ENCODE measurements at places on chromosomes 4 and X.
A peak's percentile ranks its signal among the peaks of the same experiment; 100 is the strongest.

DNA sequence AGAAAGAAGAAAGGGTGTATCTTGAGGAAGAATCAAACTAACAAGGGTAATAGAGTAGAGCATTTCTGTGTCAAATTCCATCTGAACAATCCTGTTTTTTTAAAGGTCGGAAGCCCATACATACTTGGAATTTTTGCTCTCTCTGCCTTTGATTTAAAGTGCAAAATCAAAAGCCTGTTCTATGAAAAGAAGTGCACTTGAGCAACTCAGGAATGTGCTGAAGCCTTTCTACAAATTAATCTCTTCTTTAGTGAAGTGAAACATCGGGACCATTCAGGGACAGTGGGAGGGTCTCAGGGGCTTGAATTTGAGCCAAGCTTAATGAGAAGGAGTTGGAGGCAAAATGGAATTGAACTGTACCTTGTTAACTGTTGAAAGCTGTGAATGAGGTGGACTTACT lies 1008.5 kb upstream of the LCORL start:
- DNase-seq = peak; percentile 7

- no peak for DNase-seq
Measured at GRCh38 chrX:153516073-153516472, 1.4 kb upstream of the ATP2B3 start.

DNA sequence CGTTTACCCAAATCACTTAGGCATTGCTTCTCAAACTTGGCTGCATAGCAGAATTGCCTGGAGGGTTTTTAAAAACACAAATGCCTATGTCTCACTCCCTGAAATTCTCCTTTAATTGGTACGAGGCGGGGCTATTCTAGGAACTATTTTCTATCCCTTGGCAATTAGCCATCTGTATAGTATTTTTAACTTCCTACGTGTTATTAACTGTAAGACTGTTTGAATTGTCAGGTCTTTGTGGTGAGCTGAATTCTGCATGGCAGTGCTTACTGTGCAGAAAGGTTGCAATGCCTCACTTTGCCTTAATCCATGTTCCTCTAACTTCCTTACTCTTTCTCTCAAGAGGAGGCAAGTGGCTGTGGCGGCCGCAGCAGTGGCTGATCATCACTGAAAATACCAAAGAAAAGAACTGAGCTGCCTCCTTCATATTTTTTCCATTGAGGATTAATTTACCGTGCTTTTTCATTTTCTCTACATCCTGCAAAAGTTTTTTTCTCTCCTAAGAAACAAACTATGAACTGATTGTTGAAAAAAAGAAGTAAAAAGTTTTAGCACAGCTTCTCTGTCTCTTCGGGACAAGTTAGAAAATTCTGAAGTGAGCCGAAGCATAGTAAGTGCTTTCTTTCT lies at the start of gene SHROOM3:
SHROOM3 (plus strand) TSS at position 329 of the 627 bp plus-strand sequence. CDS start 824 bp downstream, outside the sequence.
- no peak for DNase-seq

DNA sequence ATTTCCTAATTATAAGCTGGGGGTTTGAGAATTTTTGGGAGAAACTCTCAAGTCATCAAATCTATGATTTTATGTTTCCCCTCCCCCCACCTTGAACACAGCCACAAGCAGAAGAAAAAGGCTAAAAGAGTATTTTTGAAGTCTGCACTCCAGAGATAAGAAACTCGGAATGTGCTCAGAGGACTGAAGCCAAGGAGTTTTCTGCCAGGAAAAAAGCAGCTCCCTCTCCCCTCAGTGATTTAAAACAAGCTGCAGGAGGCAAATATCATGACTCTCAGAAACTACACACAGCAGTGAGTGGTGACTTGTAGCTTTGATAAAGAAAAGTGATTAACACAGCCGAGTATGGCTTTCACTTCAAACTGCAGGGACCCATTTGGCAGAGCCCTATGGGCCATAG lies 800.2 kb upstream of the FTHL17 start:
- DNase-seq = peak; percentile 10

GRCh38 chr4:5808081-5808741 lies 84.7 kb downstream of the CRMP1 start:
- DNase-seq = peak; percentile 31

DNA sequence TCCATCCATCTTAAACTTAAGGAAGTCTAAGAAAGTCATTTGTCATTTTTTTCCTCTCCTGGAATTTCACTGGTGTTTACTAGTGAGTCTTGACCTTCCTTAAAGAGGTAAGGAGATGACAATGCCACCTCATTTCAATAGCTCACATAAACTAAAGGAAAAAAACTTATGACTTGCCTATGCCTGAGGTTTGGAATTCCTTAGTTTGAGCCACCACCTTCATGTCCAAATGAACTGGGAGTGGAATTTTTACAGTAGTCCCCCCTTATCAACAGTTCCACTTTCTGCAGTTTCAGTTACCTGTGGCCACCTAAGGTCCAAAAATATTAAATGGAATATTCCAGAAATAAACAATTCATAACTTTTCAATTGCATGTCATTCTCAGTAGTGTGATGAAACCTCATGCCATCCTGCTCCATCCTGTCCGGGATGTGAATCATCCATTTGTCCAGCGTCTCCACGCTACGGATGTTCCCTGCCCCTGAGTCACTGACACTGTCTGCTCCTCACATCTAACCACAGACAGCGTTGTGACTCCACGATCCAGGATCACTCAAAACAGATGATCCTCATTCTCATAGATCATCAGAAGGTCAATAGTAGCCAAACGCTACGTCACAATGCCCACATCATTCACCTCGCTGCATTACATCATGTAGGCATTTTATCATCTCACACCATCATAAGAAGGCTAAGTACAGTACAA lies 177.4 kb downstream of the SH3KBP1 start:
- DNase-seq = peak; percentile 81

- DNase-seq = peak; percentile 74
Measured at GRCh38 chrX:55007656-55008055, 7.5 kb downstream of the APEX2 start.

GRCh38 chr4:52665592-52665991 lies 6.5 kb upstream of the USP46 start:
- DNase-seq = peak; percentile 31

DNA sequence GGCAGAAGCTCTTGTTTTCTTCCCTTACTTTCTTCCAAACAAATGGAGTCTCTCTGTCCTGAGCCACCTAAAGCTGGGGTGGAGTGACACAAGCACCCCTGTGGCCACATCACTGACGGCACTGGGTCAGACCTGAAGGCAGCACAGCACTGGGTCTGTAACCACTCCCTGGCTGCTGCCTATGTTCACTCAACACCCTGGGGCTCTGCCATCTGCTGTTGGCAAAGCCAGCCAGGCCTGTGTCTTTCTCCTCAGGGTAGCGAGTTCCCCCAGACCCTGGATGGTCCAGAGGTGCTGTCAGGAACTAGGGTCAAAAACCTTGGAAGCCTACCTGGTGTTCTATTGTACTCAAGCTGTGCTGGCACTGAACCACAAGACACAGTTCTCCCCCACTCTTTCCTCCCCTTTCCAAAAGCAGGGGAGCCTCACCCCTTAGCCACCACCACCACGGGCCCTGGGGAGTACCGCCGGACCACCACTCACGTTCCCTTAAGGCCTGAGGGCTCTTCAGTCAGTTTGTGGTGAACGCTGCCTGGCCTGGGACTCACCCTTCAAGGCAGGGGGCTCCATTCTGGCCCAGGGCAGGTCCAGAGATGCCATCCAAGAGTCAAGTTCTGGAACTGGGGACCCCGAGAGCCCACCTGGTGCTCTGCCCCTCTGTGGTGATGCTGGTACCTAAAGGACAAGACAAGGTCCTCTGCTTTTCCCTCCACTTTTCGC lies 31.5 kb downstream of the TMEM271 start:
- DNase-seq = no peak

DNA sequence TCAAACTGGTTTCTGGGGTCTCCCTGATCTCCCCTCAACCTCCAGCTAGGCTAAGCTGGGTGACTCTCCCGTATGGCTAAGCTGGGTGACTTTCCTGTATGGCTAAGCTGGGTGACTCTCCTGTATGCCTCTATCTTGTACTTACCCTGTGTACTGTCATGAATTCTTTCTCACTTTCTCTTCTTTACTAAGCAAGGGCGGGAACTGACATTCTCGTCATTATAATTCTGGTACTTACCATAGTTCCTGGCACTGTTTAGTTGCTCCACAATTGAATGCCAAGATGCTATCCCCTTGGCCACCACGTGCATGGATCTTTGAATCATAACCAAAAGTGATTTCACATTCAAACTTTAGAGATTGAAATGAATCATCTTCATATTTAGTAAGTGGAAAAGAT lies 8.8 kb downstream of the INTU start:
- peak; percentile 26 for DNase-seq

DNA sequence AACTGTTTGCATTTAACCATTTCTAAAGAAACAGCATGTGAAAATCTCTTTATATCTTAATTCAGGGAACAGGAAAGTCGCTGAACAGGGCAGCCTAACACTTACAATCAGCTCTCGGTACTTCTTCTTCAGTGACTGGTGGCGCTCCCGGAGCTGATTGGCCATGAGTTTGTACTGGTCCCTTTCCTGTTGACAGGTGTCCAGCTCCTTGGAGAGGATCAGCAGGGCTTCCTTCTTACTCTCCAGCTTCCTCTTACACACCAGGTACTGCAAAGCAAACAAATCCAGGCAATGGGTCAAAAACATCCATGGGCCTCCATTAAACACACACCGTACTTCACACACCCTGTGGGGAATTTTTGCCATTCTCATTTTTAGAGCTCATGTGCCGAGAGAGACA lies 36.4 kb downstream of the CCDC149 start:
- no peak for DNase-seq

- DNase-seq = peak; percentile 23
Measured at GRCh38 chr4:155777971-155778735, 19.3 kb downstream of the GUCY1B1 start.

- DNase-seq = peak; percentile 36
Measured at GRCh38 chr4:87961993-87962392, 13.5 kb upstream of the SPP1 start.

DNA sequence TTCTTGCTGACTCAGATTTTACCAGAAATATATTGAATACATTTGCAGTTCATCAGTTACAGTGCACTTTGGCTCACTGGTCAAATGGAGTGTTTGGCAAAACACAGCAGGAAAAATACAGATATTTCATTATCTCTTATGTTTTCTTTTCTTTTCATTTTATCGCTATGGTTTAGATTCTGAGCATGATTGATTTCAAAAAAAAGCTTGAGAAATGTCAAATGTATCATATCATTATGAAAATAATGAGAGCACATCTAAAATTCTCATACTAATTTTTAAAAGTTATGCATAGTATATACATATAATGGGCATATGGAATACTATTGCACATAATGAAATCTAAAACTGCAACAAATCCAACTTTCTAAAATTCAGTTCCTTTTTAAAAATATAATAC lies 593.8 kb upstream of the PCDH7 start:
- no peak for DNase-seq

DNA sequence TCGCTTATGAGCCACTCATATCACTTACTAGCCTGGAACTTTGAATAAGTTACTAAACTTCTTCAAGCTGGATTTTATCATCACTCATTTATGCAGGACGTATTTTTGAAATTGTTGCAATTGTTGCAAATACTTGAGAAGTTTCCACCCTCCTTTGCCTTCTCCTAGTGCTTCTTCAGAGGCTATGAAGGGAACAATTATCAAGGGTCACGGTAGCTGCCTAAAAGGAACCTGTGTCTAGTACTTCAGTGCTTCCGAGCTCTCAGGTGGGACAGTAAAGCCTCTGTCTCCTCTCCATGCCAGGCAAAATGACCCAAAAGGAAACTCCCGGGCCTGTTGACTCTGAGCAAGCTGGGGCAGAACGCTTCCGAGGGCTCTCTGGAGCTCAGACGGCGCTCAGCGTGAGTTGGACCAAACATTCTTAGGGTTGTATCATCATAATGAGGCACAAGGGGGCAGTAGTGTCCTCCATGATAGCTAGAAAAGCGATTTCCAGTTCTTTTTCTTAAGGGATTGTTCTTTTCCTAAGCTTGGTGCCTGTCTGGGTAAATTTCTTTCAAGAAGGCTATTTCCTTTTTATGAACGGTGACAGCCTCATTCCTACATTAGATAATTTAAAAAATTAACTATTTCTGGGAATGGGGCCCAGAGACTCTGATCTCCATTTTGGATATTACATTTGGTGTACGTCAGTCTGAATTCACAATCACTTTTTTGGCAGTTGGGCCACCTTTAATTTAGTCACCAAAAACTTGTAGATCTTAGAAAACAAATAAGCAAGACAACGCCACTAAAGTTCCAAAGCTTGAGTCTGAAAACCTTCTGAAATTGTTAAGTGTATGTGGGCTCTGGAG lies 73.1 kb downstream of the PACRGL start:
- DNase-seq = peak; percentile 81

DNA sequence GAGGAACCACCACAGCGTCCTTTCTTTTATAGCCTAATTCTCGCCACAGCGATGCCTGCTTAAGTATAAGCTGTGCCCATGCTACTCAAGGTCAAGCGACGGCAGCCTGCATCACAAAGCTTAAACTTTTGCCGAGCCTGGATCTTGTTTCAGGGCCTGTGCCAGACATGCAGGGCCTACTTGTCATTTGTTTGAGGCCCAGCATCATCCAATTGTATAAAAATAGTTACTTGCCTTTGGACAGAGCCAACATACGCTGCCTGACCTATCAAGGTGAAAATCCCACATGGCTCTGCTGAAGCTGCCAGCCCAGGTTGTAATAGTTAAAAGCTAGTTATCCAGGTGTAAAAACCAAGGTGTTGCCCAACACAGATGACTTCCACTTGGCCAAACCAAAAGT lies 107.1 kb downstream of the TMEM131L start:
- no peak for DNase-seq

DNA sequence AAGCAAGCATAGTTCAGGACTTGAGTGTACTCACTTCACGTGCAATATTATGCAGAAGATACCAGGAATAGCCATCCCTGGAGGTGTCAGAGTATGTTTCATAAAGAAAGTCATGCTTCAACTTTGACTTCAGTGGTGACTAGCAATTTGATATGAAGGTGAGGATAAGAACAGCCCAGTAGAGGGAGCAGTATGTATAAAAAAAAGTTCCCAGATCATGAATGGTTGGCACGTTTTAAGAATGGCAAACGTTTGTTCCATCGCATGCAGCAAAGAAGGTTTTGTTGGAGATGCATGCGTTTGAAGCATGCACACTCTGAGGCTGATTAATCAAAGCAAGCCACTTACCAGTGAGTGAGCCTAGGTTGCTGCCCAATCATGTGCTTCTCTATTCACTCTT lies 33.5 kb upstream of the SLITRK4 start:
- DNase-seq = peak; percentile 16

DNA sequence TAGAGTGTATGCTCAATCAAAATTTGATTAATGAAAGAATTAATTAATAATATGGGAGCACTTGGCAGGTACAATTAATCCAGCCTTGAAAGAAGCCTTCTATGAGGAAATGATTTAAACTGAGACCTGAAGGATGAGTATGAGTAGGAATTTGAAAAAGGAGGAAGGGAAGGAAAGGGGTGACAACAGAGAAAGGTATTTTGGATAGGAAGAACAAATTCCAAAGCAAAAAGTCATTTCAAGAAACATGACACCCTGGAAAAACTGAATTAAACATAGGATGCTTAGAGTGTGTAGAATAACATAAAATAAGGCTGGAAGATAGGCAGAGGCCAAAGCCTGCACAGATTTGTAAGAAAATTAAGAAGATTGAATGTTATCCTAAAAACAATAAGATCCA lies 29.6 kb downstream of the PHOX2B start:
- DNase-seq = no peak

Data from fibroblast of pulmonary artery (primary cell).